ENCODE measurements at places on chromosomes 12 and 14.

GRCh38 chr14:62133776-62134550 lies 371.7 kb downstream of the SNAPC1 start:
- no peak for DNase-seq

- DNase-seq: no peak
Observed at GRCh38 chr12:104699489-104700190, 242.9 kb downstream of the CHST11 start.

DNA sequence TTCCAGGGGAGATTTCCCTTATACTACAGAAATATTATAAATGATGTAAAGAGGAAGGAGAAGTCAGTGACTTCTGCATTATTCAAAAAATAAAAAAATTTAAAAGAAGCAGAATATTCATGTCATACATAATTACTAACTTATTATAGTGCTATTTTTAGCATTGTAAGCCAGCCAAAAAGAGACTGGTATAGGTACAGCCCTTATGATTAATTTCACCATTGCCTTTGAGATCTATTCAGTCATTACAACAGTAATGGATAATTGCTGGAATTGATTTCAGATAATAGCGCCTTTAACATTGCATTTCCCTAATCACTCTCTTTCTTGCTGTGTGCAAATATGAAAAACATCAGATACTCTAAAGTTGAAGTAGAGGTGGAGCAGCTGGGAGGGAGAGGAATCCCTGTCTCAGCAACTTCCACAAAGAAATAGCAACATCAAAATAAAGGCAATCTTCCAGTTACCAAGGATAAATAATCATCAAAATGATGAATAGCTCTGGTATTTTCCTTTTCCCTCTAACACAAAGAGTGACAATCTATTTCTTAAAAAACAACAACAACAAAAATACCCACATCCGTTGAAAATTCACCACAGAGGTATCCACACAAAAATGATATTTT lies 71.8 kb upstream of the OVCH1 start:
- no peak for DNase-seq

- DNase-seq: no peak
Observed at GRCh38 chr14:24921903-24922302, 128.0 kb downstream of the STXBP6 start.

GRCh38 chr14:98682726-98683125 lies 589.3 kb downstream of the BCL11B start:
- no peak for DNase-seq

DNA sequence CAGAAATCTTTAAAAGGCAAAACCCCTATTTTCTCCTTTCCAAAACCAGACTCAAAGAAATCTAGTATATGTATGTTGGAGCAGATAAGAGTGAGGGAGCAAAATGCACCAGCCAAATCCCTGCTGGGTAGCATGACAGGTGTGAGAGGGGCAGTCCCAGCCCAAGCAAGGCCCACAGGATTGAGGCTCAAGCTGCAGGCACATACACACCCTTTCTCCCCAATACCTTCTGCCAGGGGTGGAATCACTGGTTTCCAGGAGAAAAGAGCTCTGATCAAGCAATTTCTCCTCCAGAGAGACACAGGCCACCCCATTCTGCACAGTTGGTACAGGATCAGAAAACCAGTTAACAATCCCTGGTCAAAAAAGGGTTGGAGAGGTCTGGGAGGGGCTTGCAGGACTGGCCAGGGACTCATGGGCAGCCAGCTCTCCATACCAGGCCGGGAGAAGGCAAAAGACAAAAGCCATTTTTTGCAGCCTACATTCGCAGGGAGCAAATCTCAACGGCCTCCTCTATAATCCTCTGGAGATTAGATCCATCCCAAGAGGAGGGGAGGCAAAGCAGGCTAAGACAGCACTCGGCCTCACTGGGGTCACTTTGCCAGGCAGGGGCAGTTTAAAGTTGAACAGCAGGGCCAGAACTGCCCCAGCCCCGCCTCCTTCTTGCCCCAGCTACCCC lies 2.1 kb downstream of the KMT2D start:
- no peak for DNase-seq

DNA sequence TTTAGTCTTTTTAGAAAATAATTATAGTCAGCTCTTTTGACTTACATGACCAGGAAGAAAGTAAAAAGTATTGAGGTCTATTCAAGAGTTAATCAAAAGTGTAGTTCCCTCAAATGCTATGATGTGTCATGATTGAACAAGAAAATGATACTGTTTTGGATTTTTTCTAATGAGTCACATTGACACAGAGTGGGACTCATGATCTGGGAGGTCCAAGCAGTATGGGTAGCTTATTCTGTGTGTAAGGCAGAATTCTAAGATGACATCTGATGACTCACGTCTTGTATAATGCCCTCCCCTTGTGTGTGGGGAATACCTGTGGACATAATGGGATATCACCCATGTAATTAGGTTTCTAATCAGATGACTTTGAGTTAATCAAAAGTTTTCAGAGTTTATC lies 178.1 kb upstream of the DDHD1 start:
- no peak for DNase-seq

GRCh38 chr14:104770072-104770579 lies 17.2 kb downstream of the SIVA1 start:
- no peak for DNase-seq

- DNase-seq: no peak
Observed at GRCh38 chr14:22194664-22195063, 394.4 kb downstream of the DAD1 start.

GRCh38 chr14:103179094-103179493 lies 55.8 kb downstream of the TNFAIP2 start:
- DNase-seq: no peak

GRCh38 chr14:30402846-30403245 lies 156.1 kb upstream of the G2E3 start:
- DNase-seq: no peak

DNA sequence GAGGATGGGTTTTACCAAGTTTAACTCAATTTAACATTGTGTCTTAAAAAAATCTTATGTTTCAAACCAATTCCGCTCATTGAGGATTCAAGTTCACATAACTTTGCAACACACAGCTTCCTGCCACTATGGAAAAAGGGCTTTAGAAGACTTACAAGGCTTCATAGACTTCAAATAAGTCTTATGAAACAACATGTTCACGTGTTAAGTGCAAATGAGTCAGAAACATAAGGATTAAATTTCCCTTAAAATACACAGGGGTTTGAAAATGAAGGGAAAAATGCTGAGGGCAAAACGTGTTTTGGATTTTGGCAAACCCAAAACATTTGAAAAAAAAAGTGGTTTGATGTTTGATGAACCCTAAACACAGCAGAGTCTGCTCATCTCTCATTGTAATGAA lies 364.8 kb downstream of the BMP4 start:
- no peak for DNase-seq

DNA sequence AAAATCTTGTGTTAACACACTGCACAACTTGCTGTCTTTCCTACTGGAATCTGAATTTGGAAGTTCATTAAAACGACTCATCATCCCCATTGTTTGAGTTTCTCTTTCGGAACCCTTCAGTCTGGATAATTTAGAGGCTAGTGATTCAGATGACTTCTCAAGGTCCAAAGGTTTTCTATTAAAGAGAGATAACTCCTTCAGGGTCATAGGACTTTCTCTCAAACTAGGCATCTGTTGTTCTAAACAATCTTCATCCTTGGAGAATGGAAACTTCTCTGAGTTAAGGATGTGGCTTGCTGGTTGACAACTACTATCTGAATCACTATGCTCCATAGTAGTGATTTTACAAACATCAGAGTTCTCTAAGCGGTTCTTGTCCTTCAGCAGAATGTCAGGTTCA lies 4.4 kb downstream of the MLH3 start:
- DNase-seq: no peak

DNA sequence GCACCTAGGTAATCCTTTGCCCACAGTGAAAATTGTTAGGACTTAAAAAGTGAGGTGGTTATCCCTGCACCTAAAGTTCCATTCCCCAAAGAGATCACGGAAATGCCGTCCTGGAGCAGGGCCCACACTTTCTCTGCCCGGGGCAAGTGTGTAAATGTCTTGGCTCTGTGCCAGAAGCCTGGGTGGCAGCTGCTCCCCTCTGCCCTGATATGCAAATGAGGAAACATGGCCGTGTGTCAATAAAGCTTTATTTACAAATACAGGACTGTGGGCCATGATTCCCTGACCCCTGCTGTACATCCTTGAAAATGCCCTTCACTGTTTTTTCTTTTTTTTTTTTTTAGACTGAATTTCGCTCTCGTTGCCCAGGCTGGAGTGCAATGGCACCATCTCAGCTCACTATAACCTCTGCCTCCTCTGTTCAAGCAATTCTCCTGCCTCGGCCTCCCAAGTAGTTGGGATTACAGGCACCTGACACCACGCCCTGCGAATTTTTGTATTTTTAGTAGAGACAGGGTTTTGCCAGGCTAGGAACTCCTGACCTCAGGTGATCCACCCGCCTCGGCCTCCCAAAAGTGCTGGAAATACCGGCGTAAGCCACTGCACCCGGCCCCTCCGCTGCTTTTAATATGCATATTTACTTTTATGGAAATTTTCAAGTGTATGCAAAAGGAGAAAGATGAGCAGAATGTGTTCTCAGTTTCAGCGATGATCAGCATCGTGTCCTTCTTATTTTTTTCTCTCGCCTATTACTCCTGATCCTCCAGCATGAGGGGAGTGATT lies 75.5 kb downstream of the GALNT9 start:
- no peak for DNase-seq

DNA sequence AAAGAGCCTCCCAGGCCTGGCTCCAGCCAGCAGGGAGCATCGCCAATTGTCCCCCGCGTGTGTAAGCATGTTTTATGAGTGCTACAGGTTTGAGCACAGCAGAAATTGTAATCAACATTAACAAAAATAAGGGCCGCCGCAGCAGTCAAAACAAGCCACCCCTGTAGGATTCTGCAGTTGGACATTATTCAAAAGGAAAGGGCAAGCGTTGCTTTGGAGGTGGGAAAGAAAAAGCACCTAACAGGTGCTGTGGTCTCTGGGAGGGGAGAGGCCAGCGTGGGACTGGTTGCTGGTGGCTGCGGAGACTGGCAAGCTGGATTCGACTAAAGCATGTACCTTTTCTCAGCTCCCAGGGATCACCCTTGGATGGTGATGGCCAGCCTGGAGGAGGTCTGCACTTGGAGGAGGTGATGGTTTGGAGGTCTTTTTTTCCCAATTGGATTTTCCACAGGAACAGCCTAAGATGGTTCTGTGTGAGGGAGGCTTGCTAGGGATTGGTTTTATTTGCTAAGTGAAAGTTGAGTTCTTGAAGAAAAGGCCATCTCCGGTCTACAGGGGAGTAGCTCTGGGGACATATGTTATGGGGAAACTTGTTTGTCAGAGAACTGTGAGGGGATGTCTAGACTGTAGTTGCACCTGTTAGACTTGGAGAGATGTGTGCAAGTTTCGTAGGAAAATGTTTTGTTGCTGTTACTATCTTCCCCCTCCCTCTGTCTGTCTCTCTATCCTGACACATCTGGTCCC lies 2.0 kb downstream of the DYRK2 start:
- DNase-seq: peak; percentile 38

DNA sequence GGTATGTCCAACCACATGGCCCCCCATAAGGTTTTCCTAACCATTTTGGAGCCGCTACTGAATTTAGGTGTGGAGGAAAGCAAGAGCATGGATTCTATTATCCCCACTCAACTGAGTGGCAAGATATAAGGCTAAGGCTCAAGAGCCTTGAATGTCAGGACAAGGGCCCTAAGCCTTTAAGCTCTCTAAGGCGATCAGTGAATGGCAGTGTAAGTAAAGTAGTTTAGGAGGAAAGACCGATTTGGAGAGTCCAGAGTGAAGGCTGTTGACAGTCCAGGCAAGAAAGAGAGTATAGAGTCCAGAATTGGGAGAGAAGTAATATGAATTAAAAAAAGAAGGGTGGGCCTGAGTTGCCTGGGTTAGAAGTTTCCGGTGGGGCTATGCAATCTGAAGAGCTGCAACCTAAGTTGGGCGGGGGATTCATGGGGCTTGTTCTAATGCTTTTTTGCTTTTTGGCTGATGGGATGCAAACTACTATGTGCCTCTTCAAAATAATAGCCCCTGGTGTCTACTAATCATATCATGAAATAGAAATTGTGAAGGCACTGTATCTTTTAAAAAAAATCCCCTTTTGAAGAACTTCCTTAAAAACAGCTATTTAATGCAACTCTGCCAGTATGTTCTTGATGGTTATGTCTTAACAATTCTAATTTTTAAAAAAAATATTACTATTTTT lies at the start of gene SPIC:
Gene SPIC, plus strand, starts transcription at position 626 of the 676 bp plus-strand sequence. CDS start 1,569 bp downstream, outside the sequence.
- no peak for DNase-seq

DNA sequence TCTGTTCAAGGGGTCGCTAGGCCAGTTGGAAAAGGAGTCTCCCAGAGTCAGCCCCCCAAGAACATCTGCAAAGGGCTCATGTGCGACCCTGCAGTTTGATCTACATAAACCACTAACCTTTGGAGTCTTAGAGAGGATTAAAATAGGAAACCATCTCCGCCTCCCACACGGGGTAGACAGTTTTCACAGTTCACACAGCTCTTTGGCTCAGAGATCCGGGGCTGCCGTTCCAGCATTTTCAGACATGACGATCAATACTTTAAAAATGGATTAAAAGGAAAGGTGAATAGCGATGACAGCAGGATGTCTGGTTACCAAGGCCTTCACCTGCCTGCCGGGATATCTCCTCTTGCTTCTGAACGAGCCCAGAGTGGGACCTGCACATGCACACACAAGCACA lies 59.8 kb upstream of the BCL11B start:
- no peak for DNase-seq

DNA sequence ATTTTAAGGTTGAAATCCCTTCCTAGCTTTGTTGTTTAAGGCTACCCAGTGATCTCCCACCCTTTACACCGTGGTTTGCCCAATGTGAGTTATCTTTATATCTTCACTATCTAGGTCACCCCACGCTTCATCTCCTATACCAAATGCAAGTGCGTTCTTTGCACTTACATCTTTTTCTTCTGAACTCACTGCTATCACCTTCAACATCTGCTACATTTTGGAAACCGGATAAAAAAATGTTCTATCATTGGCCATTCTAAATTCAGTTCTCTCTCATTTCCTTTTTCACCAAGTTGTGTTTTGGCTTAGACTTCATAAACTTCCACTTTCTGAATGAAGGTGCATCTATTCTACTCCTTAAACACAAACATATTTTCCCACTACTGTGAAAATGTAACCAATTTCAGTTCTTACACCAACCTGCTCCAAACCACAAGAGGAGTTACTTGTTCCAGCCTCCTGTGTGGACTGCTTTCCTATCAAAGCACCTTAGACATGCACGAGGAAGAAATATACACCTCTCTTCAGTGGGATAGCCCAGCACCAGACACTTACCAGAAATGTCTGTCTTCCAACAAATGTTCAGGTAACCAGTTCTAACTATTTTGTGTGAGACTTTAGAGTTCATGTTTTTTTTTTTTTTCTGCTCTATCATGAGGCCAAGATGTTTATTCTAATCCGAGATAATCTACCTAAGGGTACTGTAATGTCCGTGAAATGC lies 21.9 kb downstream of the CLEC9A start:
- no peak for DNase-seq

GRCh38 chr12:45439039-45439438 lies 223.1 kb downstream of the ANO6 start:
- DNase-seq: no peak

- no peak for DNase-seq
Observed at GRCh38 chr12:21819236-21819635, 44.7 kb upstream of the KCNJ8 start.

Data from activated T-cell treated with anti-CD3 and anti-CD28 coated beads, Interleukin-2, amount 50 U/mL, for 1 hour (primary cell).